GM13977 (cell line): ENCODE measurements at places on chromosomes 4 and X.

GRCh38 chr4:185672151-185672550 lies 136.8 kb upstream of the PDLIM3 start:
- no peak for DNase-seq

DNA sequence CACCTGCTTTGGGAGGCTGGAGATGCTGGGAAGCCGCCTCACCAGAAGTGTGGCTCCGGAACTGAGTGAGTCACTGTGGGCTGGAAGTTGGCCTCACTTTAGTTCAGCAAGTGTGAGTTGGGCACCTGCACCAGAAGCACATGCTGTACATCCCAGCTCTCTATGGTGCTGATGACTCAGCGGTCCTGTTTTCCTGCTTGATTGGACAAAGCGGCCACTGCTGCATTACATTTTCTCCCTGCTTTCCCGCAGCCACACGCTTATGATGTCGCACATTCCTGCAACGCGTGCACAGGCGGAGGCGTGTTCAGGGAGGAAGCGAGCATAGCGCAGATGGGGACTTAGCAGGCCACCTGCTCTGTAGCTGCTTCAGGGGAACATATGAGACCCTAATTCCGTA lies 26.7 kb upstream of the CLDN34 start:
- DNase-seq = no peak

DNA sequence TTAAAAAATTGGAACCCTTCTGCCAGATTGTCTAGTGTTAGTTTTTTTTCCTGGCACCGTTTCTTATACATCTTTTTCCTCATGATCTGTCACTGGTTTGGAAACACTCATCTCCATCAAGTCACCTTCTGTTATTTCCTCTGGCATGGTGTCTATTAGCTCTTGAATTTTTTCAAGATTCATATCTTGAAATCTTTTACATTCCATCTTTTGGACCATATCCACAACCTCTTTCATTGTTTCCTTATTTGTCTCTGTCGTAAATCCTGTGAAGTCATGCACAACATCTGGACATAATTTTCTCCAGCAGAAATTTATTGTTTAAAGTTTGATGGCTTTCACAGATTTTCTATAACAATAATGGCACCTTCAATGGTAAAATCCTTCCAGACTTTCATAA lies 10.2 kb upstream of the TMEM185A start:
- DNase-seq = no peak

- no peak for DNase-seq
Measured at GRCh38 chr4:26806331-26806730, 54.3 kb upstream of the STIM2 start.

GRCh38 chr4:1805493-1806222 lies 12.6 kb downstream of the FGFR3 start:
- DNase-seq = no peak

DNA sequence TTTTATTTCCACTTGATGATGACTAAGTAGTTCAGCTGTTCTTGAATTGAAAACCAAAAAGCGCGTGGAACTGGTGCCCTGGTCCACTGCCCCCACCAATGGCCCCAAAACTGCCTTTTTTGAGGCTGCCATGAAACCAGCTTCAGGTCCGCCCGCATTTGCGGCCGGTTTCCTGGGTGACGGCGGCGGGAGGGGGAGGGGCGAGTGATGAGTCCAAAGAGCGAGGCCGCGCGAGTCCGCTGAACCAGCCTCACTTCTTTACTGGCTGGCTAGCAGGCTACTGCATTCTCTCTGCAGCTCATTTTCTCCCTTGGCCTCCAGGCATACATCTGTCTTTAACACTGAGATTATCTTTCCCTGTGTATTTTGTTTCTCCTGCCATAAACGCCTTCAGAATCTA lies 72.9 kb upstream of the FABP2 start:
- DNase-seq = no peak

GRCh38 chr4:116531870-116532269 lies 553.5 kb downstream of the TRAM1L1 start:
- DNase-seq = no peak

GRCh38 chr4:8173492-8174242 lies 15.1 kb upstream of the ABLIM2 start:
- DNase-seq = no peak

- DNase-seq = no peak
Measured at GRCh38 chr4:147960971-147961370, 229.1 kb downstream of the ARHGAP10 start.

GRCh38 chr4:158914218-158914617 lies 145.4 kb downstream of the FNIP2 start:
- no peak for DNase-seq
